ENCODE measurements at places on chromosomes 3 and 15.

DNA sequence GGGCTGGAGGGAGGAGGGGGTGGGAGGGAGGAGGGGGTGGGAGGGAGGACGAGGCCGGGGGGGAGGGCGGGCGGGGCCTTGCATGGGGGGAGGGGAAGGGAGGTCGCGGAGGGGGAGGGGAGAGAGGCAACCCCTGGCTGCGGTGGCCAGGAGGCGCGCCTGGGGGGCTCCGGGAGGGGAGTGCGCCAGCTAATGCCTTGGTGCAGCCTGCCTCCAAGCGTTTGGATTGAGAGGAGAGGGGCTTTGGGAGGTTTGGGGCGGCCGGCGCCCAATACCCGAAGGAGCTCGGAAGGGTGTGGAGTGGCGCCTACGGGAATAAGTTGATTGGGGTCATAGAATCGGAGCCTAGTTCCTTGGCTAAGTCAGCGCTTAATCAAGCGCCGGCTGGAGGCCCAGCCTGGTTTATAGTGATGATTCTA is 557 bp downstream of the TFG start:
- DNase-seq = peak; percentile 12

DNA sequence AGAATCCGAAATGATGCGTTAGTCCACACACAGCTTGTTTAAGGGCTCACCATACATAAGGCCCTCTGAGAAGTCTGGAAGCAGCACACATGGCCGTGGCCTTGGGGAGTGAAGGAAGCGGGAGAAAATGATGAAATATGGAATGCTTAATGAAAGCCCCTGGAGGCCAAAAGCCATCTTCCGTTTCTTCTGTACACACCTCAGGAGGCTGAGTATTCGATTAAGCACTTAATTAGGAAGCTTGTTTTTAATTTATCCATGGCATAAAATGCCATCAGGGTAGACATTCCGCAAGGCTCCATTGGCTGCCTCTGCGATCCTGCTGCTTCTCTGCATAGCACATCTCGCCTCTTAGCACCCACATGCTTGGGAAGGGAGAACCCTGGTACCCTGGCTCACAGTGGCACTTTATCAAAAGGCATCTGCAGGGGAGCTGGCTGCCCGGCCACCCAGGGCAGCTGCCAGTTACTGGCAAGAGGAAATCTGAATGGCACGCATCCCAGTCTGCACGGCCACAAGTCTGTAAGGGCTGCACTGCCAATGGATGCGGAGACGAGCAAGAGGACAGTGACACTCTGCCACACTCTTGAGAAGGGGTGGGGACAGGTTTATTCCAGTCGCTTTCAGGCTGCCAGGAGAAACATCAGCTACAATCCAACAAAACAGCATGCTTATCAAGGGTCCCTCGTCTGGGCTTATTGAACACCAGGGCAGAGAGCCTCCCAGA is 356.2 kb downstream of the OCA2 start:
- DNase-seq = no peak

GRCh38 chr3:141412936-141413354 is 44.6 kb downstream of the ZBTB38 start:
- DNase-seq = peak; percentile 81

DNA sequence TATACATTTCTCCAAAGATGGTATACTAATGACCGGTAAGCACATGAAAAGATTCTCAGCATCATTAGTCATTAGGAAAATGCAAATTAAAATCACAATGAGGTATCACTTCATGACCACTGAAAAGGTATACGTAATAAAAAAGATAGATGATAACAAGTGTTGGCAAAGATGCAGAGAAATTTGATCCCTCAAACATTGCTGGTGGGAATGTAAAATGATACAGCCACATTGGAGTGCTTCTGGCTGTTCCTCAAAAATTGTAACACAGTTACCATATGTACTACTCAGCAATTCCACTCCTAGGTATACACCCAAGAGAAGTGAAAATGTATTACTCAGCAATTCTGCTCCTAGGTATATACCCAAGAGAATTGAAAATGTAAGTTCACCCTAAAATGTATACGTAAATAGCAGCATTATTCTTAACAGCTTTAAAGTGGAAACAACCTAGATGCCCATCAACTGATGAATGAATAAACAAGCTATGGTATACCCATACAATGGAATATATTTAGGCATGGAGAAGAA is 25.0 kb upstream of the KY start:
- DNase-seq = peak; percentile 21

DNA sequence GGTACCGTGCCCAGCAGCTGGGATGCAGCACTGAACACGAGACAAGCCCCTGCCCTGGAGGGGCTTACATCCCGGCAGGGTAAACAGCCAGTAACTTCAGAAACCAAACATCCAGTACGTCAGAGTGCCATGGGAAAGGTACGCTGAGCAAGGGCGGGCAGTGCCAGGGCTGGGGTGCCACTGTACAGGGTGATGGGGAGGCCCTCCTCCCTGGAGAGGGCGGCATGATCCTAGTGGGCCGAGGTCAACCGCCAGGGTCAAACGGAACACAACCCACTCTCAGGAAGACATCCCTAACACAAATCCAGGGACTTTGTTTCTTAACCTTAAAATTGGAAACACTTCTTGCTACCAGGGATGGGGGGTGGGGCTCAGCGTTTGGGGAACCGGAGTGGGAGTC is 16.0 kb upstream of the ANPEP start:
- DNase-seq = no peak

DNA sequence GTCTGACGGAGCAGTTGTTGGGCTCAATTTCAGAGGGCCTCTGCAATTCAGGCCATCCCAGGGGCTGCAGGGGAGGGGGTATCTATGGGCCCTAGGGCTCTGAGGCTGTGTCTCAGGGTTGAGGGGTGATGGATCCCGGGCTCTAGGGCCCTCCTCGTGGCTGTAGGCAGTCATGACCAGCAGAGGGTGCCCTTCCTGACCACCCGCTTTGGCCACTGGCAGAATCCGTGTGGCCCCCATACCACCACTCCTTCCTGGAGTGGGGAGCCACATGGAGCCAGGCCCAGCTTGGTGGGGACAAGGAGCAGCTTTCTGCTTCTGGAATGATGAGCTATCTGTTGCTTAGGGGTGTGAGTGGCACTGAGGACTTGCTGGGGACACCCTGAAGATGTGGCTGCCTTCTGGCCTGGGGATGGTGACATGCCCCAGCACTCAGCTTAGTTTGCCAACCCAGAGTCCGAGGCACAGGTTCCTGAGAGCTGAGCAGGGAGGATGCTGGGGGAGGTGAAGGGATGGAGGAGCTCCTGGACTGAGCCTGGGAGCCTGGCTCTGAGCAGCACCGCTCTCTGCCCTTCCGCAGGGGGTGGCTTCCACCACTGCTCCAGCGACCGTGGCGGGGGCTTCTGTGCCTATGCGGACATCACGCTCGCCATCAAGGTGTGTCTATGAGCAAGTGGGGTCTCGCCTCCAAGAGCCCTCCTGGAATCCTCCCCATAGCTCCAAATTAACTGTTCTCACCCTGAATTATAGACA is 20.2 kb downstream of the HDAC11 start:
- peak; percentile 37 for DNase-seq

GRCh38 chr3:127637546-127637945 is 8.6 kb downstream of the PODXL2 start:
- peak; percentile 51 for DNase-seq

DNA sequence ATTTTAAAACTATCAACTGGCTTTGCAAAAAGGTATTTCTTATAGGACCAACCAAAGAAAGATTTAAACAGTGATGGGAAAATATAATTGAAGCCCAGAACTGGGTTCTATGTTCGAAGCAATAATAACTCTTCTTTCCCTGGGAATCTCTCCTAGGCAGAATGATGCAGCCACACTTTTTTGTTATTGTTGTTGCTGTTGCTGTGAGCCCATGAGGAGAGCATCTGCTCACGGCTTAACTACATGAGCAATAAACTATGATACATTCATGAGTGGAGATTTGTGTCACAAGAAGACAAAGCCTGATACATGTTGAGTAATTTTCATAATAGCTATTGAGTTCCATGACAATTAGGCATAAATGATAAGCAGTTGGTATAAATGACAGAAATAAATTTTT is 80.5 kb downstream of the CRTC3 start:
- DNase-seq = peak; percentile 47

GRCh38 chr15:70023064-70023768 is 74.5 kb downstream of the TLE3 start:
- peak; percentile 28 for DNase-seq

GRCh38 chr15:97750060-97750459 is 210.4 kb upstream of the ARRDC4 start:
- DNase-seq = no peak

- DNase-seq = no peak
Observed at GRCh38 chr3:31772272-31772671, 208.8 kb downstream of the OSBPL10 start.

- peak; percentile 45 for DNase-seq
Observed at GRCh38 chr3:113214917-113215595, 3.7 kb downstream of the BOC start.

DNA sequence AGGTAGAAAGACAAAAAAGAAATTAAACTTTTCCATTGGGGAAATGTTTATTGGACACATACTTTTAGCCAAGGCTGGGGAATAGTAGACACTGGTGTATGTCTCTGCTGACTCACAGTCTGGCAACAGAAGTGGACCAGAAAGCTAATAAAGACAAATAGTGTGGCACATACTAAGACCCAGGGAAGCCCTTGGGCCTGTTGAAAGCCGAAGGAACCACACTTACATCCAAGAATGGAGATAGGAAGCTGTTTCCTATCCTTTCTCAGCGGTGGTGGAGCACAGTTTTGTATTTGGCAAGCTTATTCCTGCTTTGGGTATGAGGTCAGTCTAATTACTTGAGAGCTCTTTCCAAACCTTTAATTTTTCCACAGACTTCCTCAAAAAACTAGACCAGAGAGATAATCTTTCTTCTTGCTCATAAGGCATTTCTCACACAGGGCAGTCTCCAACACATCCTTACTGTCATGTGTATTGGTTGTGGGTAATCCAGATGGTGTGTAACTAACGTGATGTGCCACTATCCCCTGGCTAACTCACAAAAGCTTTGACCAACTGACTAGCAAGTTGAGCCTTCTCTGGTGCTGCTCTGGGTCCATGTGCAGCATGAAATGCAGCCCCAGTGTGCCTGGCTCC is 279.1 kb upstream of the IGF1R start:
- no peak for DNase-seq

DNA sequence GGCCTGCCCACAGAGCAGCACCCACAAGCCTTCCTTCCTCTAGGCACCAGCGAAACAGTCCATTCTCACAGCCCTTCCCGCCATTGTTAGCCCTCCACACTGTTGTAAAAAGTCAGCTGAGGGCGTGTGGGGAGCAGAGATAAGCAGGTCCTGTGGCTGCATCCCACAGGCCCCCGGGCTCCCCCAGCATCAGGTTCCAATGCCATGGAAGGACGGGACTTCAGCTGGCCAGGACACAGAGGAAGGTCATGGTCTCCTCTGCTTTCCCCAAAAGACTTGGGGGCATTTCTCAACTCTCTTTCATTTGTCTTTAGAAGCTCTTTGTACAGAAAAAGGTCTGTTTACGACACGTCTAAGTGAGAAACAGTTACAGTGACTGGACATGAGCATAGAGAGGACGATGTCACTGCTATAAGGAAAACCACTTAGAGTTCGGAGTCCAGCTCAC is 85.2 kb upstream of the HERC1 start:
- DNase-seq = no peak

GRCh38 chr15:39609166-39609916 is 28.5 kb downstream of the THBS1 start:
- DNase-seq = no peak

DNA sequence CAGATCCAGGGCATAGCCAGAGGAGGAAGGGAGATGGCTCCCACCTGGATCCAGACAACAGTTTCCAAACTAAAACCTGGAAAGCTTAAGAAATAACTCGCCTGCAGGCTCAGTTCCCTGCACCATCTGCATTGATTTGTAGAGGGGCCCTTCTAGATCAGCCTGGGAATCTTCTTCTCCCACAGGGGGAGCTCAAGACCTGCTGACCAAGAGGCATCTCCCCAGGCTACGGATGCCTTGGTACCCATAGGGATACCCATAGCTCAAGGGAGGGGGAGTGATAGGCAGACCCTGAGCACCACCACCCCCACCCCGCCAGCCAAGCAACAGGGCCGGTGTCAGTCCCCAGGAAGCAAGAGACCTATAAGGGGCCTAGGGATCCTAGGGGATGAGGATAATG is 28.0 kb upstream of the DCLK3 start:
- peak; percentile 44 for DNase-seq

DNA sequence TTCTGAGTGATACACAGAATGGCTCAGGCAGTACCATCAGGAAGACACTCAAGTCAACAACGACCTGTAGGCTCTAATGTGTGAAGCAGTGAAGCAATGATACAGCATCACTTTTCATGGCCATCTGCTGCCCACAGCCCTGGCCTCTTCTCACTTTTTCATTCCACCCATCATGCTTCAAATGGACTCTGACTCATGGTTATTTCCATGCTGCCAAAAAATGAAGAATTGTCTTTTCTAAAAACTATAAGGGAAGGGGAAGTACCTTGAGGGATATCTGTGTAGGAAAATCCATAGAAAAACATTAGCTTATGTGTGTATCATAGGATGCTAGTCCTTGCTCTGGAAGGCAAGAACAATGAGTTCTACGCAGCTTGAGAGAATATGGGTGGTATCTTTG is 11.5 kb downstream of the HGD start:
- DNase-seq = peak; percentile 16

GRCh38 chr15:22980189-22981050 is at the start of gene CYFIP1:
Gene CYFIP1 (minus strand): TSS chr15:22980368. CDS start chr15:22947285, 33,083 bp downstream.
- DNase-seq = peak; percentile 96

- DNase-seq = no peak
Observed at GRCh38 chr3:188916934-188917401, 254.8 kb upstream of the TPRG1 start.

DNA sequence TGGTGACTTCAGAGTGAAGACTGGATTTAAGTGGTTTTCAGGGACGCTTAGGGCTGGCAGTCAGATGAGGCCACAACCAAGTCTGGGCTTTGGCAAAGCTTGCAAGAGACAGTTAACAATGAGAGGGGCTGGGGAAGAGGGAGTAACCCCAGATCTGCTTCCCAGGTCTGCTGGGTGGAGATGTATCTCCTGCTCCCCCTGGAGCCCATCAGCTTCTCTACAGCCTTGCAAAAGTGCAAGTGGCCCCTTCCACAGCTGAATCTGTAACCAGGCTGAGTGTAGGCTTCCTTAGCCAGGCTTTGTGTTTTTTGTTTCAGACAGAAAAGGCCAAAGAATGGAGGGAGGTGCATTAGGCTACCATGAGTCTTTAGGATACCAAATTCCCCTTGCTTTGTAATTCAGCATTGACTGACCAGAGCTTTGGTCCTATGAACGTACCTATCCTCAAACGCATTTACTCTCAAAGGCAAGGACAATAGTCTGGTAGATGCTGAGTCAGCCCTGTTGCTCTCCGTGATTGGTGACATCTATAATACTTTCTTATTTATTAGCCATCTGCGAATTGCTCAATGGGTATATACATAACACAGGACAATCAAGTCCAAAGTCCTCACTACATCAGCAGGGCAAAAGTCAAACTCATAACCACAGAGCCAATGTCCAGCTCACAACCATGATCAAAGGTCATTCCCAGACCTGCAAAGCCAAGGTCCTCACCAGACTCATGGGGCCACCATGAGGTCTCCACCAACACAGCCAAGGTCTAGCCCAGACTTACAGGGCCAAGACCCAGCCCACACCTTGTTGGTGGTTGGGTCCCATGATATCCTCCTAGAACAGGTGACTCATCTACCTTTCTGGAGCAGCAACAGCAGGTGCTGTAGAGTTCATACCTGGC is 17.1 kb downstream of the CCDC13 start:
- peak; percentile 67 for DNase-seq
